ENCODE measurements at places on chromosomes 1 and 21. TPM values are rescaled to one million over a fixed set of nuclear protein-coding genes. Genes with fewer than 3 reads are reported as not detected.

PRR9 gene
- not detected for total RNA-seq

DNA sequence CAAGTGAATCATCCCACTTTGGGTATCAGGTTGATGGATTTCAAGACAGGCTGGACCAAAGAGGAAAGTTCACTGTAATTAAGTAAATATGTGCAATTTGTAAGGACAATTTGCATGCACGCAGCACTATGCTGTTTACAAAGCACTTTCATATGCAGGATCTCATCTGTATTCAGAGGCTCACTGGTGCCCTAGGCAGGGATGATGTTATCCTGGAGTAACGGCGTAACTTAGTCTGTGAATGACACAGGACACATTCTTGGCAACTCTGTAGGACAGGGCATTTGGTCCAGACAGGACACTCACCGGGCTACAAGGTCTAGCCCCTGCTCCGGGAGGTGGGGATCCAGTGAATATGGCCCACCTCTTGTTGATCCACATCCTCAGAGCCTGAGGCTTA lies 365.4 kb upstream of the DUSP10 start:
- no peak for DNase-seq

GRCh38 chr1:2564815-2565374 lies 8.7 kb downstream of the TNFRSF14 start:
- no peak for DNase-seq

DNA sequence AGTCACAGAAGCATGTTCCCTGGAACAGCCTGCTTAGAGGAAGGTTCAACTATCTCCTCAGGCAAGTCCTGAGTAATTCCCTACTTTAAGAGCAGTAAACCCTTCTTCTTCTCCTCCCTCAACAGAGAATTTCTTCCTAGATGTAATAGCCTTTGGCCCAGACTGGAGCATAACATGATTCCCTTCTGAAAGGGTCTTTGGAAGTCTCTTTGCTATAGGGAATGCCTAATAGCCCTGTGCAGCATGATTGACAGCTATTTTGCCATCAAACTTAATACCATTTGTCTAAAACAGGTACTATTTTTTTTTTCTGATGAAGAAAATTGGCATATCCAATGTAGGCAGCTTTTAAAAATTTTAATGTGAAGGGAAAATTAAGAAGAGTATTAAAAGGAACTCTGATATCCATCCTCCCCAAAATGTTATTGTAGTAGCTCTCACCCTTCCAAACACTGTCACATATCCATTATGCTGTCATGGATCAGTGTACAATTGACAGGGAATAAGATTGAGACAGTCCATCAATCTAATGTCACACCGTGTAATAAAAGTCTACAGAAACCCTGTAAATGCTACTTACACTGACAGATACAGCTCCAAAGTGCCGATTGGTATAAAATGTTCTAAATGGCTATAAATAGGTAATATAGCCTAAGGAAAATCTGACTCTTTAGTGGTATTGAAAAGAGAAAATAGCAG lies 884.6 kb downstream of the TTLL7 start:
- no peak for DNase-seq

- peak; percentile 75 for DNase-seq
Measured at GRCh38 chr1:44405031-44405797, at the start of gene RNF220. Gene RNF220 (plus strand): TSS chr1:44405255.

Data from mesothelial cell of epicardium (in vitro differentiated cells).